Activated naive CD8-positive, alpha-beta T cell treated with anti-CD3 and anti-CD28 coated beads, Interleukin-2, amount 50 U/mL, for 24 hours (primary cell): ENCODE measurements at places on chromosomes 2 and 18.
A peak's percentile ranks its signal among the peaks of the same experiment; 100 is the strongest.

GRCh38 chr2:224085246-224085645, 46.2 kb upstream of the SERPINE2 start:
- H3K27ac ChIP-seq: no peak overlapping the region
- DNase-seq: no peak
- H3K4me3 ChIP-seq: no peak overlapping the region
- no peaks in the 10 kb centered on the region for H3K27me3 ChIP-seq
- no peaks in the 10 kb centered on the region for H3K36me3 ChIP-seq
- peaks cover 2% of the 10 kb centered on the region for H3K4me1 ChIP-seq

DNA sequence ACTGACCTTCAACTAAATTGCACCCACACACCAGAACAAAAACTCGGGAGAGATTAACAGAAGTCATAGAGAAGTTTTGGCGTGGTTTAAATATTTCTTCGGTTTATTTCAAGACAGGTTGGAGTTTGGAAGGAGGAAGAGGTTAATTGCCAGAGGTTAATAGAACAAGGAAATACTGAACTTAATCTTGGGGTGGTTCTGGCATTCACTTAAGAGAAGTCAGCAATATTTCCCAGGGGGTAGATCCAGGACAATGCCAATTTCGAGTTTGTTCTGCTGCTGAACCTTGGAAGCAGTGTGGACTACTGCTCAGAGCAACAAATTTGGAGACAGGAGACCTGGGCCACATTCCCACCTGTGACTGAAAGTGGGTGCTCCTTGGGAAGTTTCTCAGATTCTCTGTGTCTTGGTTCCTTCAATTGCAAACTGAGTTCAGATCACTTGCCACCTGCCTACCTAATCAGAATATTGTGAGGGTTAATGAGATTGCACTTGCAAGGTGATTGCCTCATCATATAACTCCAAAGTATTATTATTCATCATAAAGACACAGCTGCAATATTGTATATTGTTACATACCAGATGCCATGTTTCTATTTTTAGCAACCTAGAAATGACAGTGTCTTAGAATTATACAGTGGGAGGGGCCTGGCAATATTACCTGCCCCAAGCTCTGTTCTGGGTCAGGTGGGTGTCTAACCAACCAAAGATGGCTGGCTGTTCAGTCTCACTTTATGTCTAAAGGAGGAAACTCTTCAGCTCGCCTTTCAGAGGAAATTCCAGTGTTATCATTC, 217.4 kb downstream of the CDCA7 start:
- H3K27ac ChIP-seq: no peak overlapping the region
- no peak for DNase-seq
- peaks cover 2% of the 10 kb centered on the region for H3K27me3 ChIP-seq
- peaks cover 3% of the 10 kb centered on the region for H3K4me1 ChIP-seq
- no peaks in the 10 kb centered on the region for H3K36me3 ChIP-seq

GRCh38 chr2:236117861-236118269, 50.3 kb downstream of the GBX2 start:
- no peak for DNase-seq
- no peak overlapping the region for H3K4me3 ChIP-seq
- H3K27ac ChIP-seq: no peak overlapping the region
- H3K27me3 ChIP-seq: peaks cover 2% of the 10 kb centered on the region
- no peaks in the 10 kb centered on the region for H3K36me3 ChIP-seq

GRCh38 chr2:103003750-103004260, 242.0 kb downstream of the TMEM182 start:
- H3K27me3 ChIP-seq: no peaks in the 10 kb centered on the region
- no peaks in the 10 kb centered on the region for H3K4me1 ChIP-seq
- DNase-seq: no peak
- no peak overlapping the region for H3K4me3 ChIP-seq

GRCh38 chr2:113228991-113229716, 49.6 kb downstream of the PAX8 start:
- peaks cover 18% of the 10 kb centered on the region for H3K4me1 ChIP-seq
- no peak overlapping the region for H3K4me3 ChIP-seq
- H3K36me3 ChIP-seq: no peaks in the 10 kb centered on the region
- H3K27me3 ChIP-seq: no peaks in the 10 kb centered on the region

- H3K36me3 ChIP-seq: no peaks in the 10 kb centered on the region
- H3K27ac ChIP-seq: no peak overlapping the region
- peaks cover 54% of the 10 kb centered on the region for H3K4me1 ChIP-seq
- DNase-seq: no peak
- H3K4me3 ChIP-seq: no peak overlapping the region
Observed at GRCh38 chr18:76472829-76473228, 22.2 kb downstream of the ZNF516 start.

DNA sequence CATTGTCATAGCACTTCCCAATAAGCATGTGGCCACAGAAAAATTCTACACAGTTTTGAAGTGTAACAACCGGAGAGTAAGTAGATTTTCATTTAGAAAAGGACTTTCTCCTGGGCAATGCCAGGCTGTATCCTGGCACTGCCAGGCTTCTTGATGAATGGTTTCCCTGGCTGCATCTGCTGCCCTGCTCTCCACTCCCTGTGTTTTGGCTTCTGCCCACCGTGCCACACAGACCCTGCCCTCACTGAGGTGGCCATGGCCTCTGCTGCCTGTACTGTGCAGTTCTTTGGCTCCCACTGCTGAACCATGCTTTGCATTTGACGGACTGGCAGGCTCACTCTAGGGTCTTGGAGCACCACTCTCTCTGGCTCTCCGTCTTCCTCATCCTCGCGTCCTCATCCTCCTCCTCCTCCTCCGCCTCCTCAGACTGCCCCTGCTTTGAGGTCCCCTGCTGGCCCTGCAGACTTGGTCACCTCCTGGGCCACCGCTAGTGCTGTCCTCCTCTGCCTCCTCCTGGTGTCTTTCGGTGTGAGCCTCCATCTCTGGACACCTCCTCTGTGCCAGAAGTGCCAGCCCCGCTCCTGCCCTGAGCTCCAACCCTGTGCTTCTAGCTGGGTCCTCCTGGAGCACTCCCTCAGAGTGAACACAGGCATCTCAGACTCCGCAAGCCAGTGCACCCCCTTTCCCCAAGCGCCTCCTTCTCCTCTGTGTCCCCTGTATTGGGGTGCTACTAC, 45.9 kb upstream of the CNGA3 start:
- no peaks in the 10 kb centered on the region for H3K4me1 ChIP-seq
- no peak overlapping the region for H3K4me3 ChIP-seq
- H3K27ac ChIP-seq: no peak overlapping the region

- peak overlapping the region; percentile 92 for H3K27ac ChIP-seq
- H3K4me3 ChIP-seq: peak overlapping the region; percentile 98
- H3K4me1 ChIP-seq: peaks cover 56% of the 10 kb centered on the region
- no peaks in the 10 kb centered on the region for H3K27me3 ChIP-seq
- peaks cover 2% of the 10 kb centered on the region for H3K36me3 ChIP-seq
Observed at GRCh38 chr2:68466361-68466777, 725 bp downstream of the FBXO48 start.

DNA sequence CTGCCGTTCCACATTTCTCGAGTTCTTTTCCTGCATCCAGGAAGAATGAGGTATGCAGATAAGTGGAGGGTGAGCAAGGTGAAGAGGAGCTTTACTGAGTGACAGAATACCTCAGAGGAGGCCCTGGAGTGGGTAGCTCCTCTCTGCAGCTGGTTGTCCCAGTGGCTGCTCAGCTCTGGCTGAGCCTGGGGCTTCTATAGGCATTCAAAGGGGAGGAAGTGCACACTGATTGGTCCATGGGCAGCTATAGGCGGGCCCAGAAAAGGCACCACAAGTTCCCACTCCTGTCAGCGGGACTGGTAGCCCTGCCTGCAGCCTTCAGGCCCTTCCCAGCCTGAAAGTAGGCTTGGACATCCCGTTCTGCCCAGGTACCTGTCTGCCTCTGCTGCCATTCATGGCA, 94.7 kb downstream of the DOK6 start:
- H3K27me3 ChIP-seq: no peaks in the 10 kb centered on the region
- no peaks in the 10 kb centered on the region for H3K36me3 ChIP-seq
- H3K4me3 ChIP-seq: no peak overlapping the region
- H3K27ac ChIP-seq: no peak overlapping the region
- no peaks in the 10 kb centered on the region for H3K4me1 ChIP-seq
- no peak for DNase-seq

- no peak overlapping the region for H3K27ac ChIP-seq
- no peaks in the 10 kb centered on the region for H3K36me3 ChIP-seq
- DNase-seq: no peak
- H3K4me3 ChIP-seq: no peak overlapping the region
Observed at GRCh38 chr2:145186303-145186702, 666.4 kb upstream of the ZEB2 start.

- peaks cover 25% of the 10 kb centered on the region for H3K27me3 ChIP-seq
- DNase-seq: no peak
- no peaks in the 10 kb centered on the region for H3K4me1 ChIP-seq
Observed at GRCh38 chr2:212532585-212532984, 6.0 kb downstream of the ERBB4 start.

DNA sequence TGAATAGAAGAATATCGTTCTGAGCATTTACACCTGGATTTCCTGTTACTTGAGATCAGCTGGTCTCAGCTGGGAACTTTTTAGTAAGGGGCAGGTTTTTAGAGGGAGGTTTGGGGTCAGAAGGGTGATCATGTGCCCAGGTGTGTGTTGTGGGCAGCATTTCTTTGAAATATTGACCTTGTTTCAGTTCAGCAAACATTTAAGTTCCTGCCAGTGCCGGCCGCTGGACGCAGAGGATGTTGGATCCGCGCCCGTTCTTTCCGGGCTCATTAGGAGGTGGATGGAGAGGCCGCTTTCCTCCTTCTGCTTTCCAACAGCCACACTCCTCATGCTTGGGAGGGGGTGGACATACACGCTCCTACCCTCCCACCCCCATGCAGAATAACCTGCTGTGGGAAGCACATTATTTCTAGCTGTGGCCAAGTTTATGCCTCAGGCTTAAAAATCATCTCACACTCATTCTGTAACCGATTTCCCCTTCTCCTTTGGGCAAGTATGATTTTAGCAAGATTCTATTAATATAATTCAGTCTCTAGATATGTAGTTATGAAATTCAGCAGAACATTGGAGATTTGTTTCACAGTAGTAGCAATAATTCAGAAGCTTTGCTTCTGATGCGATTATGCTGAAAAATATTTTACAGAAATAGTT, 131.4 kb downstream of the ZNF236 start:
- H3K27me3 ChIP-seq: no peaks in the 10 kb centered on the region
- H3K4me1 ChIP-seq: peaks cover 2% of the 10 kb centered on the region
- no peak for DNase-seq
- H3K4me3 ChIP-seq: no peak overlapping the region
- peaks cover 26% of the 10 kb centered on the region for H3K36me3 ChIP-seq
